Natural killer cell (primary cell): ENCODE measurements at places on chromosomes 3 and 15. TPM values are rescaled to one million over a fixed set of nuclear protein-coding genes. Genes with fewer than 3 reads are reported as not detected.

GRCh38 chr3:157063926-157064325 is 96.0 kb downstream of the CCNL1 start:
- H3K36me3 ChIP-seq: no peaks in the 10 kb centered on the region
- DNase-seq: no peak
- peaks cover 26% of the 10 kb centered on the region for H3K4me1 ChIP-seq
- H3K27ac ChIP-seq: no peak overlapping the region

DNA sequence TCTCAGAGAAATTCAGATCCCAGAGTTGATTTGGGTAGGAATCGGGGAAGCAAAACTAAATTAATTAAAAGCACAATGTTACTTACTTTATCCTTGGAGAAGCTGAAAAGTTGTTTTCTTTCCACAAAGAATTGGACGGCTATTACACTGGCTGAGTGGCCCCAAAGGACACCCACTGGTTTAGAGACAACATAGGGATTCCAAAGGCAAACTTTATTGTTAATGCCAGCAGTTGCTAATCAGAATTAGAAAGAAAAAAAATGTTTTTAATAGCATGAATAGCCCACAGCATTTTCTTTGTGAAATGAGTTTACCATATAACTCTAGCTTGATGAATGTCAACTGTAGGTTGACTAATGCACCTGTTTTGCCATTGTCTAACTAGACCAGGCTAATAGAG is 51.7 kb downstream of the WDR49 start:
- H3K4me1 ChIP-seq: no peaks in the 10 kb centered on the region
- DNase-seq: no peak
- H3K27me3 ChIP-seq: no peaks in the 10 kb centered on the region
- no peak overlapping the region for H3K4me3 ChIP-seq
- no peaks in the 10 kb centered on the region for H3K36me3 ChIP-seq
- no peak overlapping the region for H3K27ac ChIP-seq

DNA sequence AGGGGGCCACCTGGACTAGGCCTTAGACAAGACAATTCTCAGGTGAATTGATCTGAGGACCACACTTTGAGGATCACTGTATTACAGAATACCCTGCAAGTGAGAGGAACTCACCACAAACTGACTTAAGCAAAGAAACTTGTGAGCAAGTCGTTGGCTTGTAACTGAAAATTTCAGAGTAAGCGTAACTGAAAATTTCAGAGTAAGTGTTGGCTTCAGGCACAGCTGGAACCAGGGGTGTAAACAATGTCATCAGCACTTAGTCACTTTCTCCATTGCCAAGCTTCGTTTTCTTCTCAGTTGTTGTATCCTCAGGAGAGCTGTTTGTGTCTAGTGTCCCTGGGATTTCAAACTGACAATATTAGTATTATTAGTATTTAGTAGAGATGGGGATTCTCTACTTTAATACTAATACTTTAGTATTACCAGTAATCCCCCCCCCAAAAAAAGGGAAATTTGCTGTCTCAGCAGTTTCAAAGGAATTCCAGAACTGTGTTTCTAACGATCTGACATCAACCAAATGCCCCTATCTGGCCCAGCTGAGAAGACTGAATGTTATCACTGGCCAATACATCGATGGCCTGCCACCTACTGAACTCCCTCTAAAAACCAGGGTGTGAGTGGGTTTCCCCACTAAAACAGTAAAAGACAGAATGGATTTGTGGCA is 474.4 kb downstream of the NTRK3 start:
- no peak overlapping the region for H3K27ac ChIP-seq
- H3K4me1 ChIP-seq: no peaks in the 10 kb centered on the region
- no peak for DNase-seq
- no peaks in the 10 kb centered on the region for H3K36me3 ChIP-seq
- no peaks in the 10 kb centered on the region for H3K27me3 ChIP-seq

The GOLGA6L7 gene
- total RNA-seq: not detected

The SNX33 gene
- 2.5 TPM for total RNA-seq
